ENCODE measurements at places on chromosomes 1 and 21.

- no peak for DNase-seq
Observed at GRCh38 chr1:86753700-86754099, 49.3 kb downstream of the SH3GLB1 start.

DNA sequence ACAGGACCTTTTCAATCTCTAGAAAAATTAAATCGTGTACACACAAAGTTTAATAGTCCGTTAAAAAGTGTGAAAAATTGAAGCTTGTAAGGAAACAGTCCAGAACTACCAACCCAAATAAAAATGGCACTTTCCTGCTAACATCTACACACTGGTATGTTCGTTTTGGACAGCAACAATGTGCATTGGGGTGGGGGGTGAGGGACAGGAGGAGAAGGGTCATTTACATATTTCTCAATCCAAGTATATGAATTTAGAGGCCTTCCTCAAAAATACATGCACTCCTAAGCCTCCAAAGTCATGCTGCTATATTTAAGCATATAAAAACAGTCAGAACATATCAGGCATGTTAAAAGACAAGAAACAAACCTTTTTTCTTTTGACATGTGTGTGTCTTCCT, 2.5 kb downstream of the PPP1R15B start:
- DNase-seq, result no peak

GRCh38 chr1:93638307-93638847, 43.3 kb downstream of the BCAR3 start:
- DNase-seq, result no peak

- no peak for DNase-seq
Observed at GRCh38 chr1:57422271-57423134, 1.4 kb downstream of the DAB1 start.

- no peak for DNase-seq
Observed at GRCh38 chr1:101251504-101251903, 14.7 kb downstream of the S1PR1 start.

DNA sequence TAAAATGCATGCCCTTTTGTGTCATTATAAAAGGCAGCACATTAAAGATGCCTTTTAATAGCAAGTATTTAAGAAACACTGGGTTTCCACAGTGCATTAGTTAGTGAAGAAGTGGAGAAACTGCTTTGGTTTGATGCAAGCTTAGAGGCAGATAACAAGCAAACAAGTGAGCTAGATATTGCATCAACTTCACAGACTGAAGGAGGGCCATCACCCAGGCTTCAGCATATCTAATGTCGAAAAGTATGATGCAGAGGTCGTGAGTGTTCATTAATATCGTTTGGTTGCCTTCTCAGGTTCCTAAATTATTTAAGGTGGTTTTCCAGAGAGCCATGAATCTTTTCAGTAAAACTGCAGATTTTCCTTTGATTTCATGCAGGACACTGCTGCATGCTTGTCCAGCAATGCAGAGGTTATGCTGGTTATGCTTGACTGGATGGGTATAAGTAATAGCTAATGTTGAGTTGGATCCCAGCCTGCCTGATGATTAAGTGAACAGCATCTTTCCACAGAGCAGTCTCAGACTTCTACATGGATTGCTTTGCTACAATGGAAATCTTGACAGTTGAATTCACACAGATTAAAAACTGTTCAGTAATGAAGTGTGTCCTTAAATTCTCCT, 69.7 kb upstream of the IPO9 start:
- DNase-seq, result no peak

GRCh38 chr1:219701476-219701875, 88.6 kb upstream of the ZC3H11B start:
- DNase-seq, result no peak

- no peak for DNase-seq
Observed at GRCh38 chr1:227942716-227943261, 4.9 kb downstream of the WNT9A start.

GRCh38 chr1:221045842-221046831, 166.9 kb downstream of the HLX start:
- DNase-seq, result no peak

GRCh38 chr1:239155466-239156091, 230.8 kb upstream of the CHRM3 start:
- DNase-seq, result no peak

DNA sequence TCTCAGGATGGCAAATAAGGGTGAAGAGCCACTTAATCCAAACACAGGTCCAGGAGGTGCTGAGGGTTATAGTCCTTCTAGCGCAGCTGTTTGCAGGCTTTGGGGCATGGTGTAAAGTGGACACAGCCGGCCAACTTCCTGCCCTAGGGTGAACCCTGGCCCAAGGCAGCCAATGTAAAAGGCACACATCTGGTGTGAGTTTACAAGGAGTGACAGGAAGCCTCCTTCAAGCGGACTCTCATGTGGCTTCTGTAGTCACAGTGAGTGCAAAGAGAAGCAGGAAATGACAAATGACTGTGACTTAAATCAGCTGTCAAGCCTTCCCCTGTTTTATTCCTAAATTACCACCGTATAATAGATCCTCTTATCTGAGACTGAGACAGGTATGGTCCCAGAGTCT, 213.0 kb downstream of the CRB1 start:
- no peak for DNase-seq

- DNase-seq, result no peak
Observed at GRCh38 chr1:176745945-176746344, 283.0 kb downstream of the PAPPA2 start.

DNA sequence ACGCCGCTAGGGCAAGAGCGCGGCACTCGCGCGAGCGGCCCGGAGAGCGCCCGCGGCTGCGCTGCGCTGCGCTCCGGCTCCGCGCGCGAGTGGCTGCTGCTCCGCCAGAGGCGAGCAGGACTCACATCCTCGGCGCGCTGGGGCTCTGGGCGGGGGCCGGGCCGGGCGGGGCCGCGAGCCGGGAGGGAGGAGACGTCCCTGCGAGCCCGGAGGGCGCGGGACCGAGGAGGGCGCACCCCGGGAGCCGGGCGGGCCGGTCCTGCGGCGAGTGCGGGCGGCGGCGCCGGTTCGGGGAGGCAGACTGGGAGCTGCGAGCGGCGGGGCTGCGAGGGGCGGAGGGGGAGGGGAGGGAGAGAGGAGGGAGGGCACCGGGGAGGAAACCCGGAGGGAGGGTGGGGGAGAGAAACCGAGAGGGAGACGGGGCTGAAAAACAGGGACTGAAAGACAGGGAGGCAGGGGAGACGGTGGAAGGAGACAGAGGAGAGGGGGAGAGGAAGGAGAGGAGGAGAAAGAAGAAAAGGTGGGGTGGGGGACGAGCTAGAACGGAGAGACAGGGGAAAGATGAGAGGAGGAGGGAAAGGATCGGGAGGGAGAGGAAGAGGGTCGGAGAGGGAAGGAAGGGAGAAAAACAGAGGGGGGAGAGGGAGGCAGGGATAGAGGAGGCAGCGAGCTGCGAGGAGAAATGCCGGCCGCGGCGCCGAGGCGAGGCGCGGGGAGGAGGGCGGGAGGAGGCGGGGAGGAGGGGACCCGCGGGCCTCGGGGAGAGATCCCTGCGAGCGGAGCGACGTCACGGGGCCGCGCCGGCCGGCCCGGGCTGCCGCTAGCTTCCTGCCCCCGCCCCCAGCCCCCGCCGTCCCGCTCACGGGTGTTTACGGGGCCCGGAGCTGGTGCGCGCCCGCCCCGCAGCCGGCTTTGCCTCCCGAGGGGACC, at the start of gene CAMK2N1:
CAMK2N1 (minus strand) TSS at position 684 of the 930 bp plus-strand sequence. CDS start 831 bp downstream, outside the sequence.
- DNase-seq, result no peak

- no peak for DNase-seq
Observed at GRCh38 chr1:15848143-15848928, 829 bp downstream of the SPEN start.

DNA sequence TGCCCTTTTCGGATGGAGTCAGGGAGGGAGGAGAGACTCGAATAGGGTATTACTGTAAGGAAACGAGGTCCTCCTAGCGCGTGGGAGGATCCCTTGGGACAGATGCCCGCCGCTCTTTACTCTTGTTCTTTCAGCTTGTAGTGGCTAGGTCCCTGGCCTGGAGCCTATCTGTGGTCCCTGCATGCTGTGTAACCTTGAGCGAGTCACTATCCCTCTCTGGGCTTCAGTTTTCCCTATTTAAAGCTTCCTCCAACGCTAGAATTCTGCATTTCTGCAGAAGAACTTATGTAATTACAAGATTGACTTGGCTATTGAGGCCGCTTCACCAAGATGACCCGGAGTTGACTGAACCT, 744 bp downstream of the MIER1 start:
- no peak for DNase-seq

GRCh38 chr1:203564024-203564423, 62.6 kb upstream of the ATP2B4 start:
- DNase-seq, result no peak

- no peak for DNase-seq
Observed at GRCh38 chr21:38712071-38712470, 93.7 kb upstream of the ETS2 start.

DNA sequence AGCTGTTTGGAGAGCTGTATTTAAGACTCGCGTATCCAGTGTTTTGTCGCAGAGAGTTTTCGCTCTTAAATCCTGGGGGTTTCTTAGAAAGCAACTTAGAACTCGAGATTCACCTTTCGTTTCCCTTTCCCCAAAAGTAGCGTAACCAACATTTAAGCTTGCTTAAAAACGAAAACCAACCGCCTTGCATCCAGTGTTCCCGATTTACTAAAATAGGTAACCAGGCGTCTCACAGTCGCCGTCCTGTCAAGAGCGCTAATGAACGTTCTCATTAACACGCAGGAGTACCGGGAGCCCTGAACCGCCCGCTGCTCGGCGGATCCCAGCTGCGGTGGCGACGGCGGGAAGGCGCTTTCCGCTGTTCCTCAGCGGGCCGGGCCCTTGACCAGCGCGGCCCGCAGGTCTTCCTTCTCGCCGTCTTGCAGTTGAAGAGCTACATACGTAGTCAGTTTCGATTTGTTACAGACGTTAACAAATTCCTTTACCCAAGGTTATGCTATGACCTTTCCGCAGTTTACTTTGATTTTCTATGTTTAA, 1.9 kb downstream of the OLIG1 start:
- no peak for DNase-seq

GRCh38 chr1:226764533-226764932, 25.5 kb upstream of the ITPKB start:
- no peak for DNase-seq

DNA sequence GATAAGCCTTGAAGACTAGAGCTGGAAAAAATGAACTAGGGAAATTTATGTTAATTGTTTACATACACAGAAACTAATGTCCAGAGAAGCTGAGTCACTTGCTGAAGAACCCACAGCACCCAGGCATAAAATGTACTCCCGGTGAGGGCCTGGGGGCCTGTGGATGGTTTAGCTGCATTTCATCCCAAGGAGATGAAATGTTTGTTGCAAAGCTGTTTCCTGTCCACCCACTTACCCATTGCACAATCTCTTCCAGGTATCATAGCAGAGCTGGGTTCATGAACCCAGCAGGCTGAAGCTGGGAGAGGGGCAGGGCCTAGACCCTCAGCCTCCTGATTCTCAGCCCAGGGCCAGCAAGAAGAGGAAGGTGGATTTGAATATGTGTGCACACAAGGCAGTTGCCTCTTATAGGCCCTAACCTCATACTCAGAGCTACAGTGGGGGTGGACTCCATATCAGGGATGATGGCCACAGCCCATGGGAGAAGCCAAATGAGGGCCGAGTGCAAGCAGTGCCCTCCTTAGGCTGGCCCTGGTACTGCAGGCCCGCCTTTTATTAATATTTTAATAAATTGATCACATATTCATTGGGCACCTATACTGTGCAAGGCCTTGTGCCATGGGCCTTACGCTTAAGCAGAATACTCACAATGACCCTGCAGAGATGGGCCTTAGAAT, 110.8 kb downstream of the LACTBL1 start:
- DNase-seq, result no peak

DNA sequence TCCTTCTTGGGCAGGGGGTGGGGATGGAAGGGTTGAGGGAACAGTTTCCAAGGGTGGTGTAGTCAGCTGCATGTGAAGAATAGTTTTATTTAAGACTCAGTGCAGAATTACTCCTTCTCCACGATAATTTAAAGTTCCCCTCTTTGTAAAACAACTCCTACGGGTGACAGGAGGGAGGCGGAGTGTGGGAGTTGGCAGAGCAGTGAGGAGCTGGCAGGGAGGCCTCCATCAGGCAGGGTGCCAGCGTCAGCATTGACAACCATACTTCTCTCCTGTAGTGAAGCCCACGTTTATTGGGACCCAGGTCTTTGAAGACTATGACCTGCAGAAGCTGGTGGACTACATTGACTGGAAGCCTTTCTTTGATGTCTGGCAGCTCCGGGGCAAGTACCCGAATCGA, 93.8 kb downstream of the MTR start:
- no peak for DNase-seq

GRCh38 chr1:234427950-234428646, 50.9 kb downstream of the TARBP1 start:
- no peak for DNase-seq

DNA sequence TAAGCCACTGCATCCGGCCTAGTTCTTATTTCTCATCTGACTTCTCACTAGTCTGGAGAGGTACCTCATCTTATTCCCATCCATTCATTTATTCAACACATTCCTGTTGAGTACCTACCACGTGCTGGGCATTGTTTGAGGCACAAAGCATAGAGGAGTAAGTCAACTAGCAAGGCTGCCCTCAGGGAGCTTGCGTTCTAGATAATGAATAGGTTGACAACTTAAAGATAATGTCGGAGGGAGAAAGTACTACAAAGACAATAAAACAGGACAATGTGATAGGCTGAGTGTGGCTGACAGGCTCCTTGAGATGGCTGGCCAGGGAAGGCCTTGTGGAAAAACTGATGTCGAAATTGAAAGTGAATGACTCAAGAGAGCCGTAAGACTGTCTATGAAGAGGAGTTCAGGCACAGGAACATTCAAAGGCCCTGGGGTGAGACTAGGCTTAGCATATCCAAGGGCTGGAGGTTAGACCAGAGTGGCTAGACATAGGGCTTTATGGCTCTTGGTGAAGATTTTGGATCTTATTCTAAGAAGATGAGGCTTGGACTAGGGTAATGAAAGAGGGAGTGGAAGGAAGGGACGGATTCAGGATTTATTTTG, 18.3 kb downstream of the SPATA21 start:
- no peak for DNase-seq

- DNase-seq, result no peak
Observed at GRCh38 chr1:14810595-14811361, 212.3 kb downstream of the KAZN start.

- no peak for DNase-seq
Observed at GRCh38 chr1:228006034-228006785, 588 bp upstream of the WNT3A start.

DNA sequence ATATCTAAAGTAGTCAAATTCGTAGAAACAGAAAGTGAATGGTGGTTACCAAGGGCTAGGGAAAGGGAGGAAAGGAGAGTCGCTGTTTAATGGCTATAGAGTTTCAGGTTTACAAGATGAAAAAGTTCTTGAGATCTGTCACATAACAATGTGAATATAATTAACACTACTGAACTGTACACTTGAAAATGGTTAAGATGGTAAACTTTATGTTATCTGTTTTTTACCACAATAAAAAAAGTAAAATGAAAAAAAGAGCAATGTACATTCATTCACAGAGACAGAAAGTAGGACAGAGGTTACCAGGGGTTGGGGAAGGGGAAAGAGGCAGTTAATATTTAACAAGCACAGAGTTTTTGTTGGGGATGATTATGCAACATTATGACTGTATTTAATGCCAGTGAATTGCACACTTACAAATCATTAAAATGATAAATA, 53.3 kb upstream of the SEC16B start:
- no peak for DNase-seq

- DNase-seq, result no peak
Observed at GRCh38 chr1:39220891-39221870, 16.7 kb downstream of the MACF1 start.

GRCh38 chr1:171107969-171108368, 17.3 kb downstream of the FMO3 start:
- no peak for DNase-seq

Data from stimulated activated CD8-positive, alpha-beta memory T cell treated with anti-CD3 and anti-CD28 coated beads, Interleukin-7, amount 100 ng/mL, for 48 hours (primary cell).